A549 treated with AZD2906 at 1 μM for 4 hours (cell line): ENCODE measurements at places on chromosomes 6 and 20. TPM values are rescaled to one million over a fixed set of nuclear protein-coding genes. Genes with fewer than 3 reads are reported as not detected.

ANKRD66 gene
- total RNA-seq: not detected in 5 replicates

PRND gene
- not detected in 5 replicates for total RNA-seq

MEI4 gene
- not detected in 5 replicates for total RNA-seq

PPP1R3G gene
- total RNA-seq: 1.9 to 2.6 TPM (median 2.2 TPM) in 5 replicates

SLC2A10 gene
- not detected in 5 replicates for total RNA-seq

TMEM200A gene
- total RNA-seq: 0.01 to 0.08 TPM (median 0.05 TPM) in 5 replicates

CDYL gene
- 18.0 to 20.7 TPM (median 19.8 TPM) in 5 replicates for total RNA-seq
